ENCODE measurements at places on chromosomes 12 and 14.

- no peak for DNase-seq
These were observed 916 bp upstream of the PAWR start for GRCh38 chr12:79691511-79692248.

GRCh38 chr12:109595321-109595902 lies 21.8 kb downstream of the MVK start:
- no peak for DNase-seq

DNA sequence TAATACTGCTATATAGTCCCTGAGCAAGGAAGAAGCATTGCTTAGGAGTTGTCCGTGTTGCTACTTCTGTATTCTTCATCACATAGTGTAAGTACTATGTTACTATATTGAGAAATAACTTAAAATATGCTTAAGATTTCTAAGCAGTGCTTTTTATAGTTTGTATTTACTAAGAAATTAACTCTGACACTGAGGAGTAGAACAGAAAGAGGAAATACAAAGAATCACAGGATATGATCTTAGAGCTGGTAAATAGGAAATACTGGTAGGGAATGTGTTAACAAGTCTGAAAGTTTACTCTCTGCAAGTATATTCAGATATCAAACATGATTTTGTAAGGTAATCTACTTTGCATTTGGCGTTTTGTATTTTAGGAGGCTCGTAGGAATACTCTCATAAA lies 15.5 kb downstream of the XPOT start:
- DNase-seq: no peak

DNA sequence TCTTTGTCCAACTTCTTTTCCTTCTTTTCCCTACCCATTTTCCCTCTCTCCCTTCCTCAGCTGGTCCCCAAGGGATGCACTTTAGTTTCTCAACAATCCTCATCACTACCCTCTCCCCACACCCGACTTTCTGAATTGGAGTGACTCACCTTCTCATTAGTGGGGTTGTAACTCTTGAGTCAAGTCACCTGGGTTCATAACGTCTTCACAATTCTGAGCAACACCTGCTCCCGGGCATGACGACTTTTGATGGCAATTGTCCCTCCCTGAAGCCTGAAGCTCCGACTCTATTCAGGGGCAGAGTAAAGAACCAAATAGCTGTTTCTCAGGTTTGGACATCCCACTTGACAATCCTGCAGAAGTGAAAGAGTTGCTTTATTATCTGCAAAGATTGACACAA lies 82.7 kb upstream of the OTX2 start:
- no peak for DNase-seq

DNA sequence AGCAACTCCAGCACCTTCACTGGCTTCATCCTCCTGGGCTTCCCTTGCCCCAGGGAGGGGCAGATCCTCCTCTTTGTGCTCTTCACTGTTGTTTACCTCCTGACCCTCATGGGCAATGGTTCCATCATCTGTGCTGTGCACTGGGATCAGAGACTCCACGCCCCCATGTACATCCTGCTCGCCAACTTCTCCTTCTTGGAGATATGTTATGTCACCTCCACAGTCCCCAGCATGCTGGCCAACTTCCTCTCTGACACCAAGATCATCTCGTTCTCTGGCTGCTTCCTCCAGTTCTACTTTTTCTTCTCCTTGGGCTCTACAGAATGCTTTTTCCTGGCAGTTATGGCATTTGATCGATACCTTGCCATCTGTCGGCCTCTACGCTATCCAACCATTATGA lies 6.8 kb downstream of the OR11G2 start:
- no peak for DNase-seq

GRCh38 chr12:84270470-84271140 lies 642.0 kb downstream of the SLC6A15 start:
- no peak for DNase-seq

DNA sequence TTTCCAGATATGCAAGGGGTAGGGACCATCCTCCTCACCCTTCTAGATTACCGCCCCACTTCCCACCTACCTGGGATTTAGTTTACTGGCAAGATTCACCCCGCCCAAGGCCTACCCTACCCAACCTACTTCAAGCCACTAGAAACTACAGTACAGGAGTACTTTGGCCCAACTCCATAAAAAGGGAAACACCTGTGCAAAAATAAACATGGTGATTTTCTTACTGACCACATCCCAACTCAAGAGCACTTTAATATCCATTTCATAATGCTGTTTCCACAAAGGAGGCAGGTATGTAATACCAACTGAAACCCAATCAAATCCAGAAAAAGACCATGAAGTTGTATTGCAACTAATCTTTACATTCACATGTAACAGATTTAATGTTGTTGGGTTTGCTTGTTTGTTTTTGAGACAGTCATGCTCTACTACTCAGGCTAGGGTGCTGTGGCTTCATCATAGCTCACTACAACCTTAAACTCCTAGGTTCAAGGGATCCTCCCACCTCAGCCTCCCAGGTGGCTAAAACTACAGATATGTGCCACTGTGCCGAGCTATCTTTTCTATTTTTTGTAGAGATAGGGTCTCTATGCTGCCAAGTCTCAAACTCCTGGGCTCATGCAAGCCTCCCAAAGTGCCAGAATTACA lies 41.7 kb upstream of the RAP1B start:
- no peak for DNase-seq

DNA sequence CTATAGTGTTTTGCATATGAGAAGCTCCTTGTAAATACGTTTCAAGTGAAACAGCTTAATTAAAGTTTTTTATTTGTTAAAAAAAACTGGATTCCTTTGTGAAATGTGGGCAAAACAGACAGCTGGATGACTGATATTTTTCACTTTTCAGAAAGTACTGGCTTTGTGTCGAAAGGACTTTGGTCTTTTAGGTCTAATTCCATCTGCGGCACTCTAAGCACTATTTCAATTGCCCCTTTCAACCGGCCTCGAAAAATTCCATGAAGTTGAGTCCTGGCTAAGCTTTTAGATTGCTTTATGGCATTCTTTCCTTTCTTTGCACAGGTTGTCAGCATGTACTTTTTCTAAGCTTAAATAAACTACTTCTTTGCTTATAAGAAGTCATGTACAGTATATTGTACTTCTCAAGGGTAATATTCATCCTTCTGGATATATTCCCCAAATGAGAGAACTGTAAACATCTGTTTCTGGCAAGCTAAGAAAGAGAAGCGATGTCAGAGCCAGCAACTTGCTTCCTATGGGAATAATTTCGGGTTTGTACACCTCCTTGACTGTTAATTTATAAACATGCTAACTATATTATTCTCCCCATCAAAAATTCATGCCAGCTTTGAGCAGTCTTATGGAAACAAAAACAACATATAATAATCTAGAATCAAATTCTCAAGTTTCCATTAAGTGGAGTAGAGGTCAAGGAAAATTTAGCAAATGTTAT lies 611.3 kb downstream of the ETNK1 start:
- no peak for DNase-seq

DNA sequence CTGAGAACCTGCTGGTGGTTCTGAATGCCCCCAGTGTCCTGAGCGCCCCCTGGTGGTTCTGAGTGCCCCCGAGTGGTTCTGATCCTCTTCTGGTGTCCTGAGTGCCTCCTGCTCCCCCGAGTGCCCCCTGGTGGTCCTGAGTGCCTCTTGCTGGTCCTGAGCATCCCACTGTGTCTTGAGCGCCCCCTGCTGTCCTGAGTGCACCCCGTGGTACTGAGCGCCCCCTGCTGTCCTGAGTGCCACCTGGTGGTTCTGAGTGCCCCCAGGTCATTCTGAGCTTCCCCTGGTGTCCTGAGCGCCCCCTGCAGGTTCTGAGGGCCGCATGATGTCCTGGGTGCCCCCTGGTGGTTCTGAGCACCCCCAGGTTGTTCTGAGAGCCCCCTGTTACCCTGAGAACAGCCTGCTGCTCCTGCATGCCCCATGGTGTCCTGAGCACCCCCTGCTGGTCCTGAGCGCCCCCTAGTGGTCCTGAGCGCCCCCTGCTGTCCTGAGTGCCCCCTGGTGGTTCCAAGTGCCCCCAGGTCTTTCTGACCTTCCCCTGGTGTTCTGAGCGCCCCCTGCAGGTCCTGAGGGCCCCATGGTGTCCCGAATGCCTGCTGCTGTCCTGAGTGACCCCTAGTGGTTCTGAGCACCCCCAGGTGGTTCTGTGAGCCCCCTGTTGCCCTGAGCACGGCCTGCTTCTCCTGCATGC lies 1165.4 kb downstream of the TMEM121 start:
- peak; percentile 44 for DNase-seq

- DNase-seq: no peak
These were observed 956.6 kb downstream of the LRFN5 start for GRCh38 chr14:42563313-42563712.

- DNase-seq: no peak
These were observed 56.4 kb downstream of the IFT81 start for GRCh38 chr12:110180591-110181005.

DNA sequence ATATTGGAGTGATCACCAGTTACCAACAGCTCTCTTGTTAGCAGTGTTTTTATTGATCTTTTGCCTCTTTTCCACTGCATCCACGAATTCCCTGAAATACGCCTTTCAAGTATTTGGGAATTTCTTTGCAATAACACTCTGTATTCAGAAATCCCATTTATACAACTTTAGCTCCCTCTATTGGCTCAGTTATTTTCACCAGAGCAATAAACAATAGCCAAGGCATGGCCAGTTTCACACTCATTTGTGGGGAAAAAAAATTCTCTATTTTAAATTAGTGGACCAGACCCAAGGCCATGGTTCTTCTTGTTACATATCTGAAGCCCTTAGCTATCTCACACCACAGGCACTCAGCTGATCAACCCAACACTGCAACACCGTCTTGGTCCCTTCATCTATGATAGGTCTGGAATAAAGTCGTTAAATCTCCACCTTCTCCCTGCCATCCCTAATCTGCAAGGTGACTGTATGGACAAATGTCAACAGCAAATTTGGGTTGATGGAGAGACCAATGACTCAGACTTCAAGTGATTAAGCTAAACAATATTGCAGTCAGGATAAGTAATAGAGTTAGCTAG lies 92.4 kb upstream of the TMEM260 start:
- no peak for DNase-seq

- DNase-seq: no peak
These were observed 177.2 kb upstream of the NPAS3 start for GRCh38 chr14:32761381-32761968.

DNA sequence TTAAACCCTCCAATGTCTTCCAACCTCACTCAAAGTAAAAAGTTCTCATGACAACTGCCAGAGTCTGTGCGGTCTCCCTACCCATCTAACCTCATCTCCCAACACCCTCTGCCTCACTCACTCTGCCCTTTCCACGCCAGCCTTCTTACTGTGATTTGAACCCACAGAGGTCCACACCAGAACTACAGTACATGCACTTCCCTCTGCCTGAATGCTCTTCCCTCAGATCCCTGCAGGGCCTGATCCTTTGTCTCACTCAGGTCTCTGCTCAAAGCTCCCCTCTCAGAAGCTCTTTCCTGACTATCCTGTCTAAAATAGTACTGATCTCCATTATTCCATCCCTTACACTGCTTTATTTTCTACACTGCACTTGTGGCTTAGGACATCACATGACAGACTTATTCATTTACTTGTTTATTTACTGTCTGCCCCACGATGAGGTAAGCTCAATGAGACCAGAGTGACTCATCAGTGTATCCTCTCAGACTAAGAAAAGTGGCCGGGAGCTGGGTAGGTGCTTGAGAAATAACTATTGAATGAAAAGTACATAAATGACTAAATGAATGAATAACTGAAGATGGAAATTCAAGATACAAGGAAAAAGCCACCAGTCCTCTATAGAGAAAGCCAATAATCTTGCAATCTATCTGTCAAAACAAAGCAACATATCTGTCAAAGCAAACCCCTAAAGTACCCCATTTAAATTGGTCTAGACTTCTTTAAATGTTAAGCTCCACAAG lies 17.1 kb downstream of the POMT2 start:
- no peak for DNase-seq

- DNase-seq: no peak
These were observed 47.8 kb downstream of the SAV1 start for GRCh38 chr14:50620341-50620740.

DNA sequence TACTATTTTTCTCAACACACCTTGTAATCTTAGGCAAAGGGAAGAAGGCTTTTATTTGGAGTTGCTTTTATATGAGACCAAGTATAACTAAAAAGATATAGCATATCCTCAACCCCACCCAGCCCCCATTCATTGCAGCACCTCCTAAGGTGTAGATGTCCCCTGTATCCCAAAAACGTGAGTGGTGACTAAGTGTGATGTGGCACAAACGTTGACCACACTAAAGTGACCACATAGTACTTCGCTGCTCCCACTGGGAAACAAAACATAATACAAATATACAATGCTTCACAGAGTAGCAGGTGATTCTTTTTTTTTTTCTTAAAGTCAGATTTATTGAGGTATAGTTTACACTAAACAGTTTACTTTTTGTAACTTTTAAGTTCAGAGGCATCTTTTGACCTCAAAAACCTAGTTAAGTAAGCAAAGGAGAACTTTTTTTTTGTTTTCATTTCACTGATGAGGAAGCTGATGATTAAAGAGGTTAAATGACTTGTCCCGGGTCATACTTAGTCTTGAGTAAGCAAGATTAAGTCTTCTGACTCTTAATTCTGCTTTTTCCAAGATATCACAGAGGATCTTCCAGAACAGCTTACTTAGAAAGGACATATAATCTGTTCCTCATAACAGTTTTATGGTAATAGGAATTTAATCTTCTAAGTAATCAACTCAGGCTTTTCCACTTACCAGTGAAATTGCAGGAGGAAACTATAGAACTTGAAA lies 245.2 kb upstream of the PLEKHG7 start:
- DNase-seq: no peak

DNA sequence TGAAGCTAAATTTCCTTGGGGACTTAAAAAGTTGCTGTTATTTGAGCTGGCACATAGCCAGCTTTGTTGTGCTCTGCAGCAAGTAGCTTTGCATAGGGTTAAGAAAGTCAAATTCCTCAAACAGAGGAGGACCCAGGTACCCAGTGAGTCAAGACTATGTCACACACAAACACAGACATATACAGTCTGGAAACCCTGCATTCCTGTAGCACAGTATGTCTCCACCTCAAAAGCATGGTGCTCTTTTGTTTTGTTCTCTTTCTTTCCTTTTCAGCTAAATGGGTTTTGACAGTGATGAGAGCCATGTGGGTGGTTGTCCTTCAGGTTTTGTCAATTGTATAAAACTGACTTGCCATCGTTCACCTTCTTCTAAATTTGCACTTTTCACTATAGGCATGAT lies 179.6 kb upstream of the DIO2 start:
- DNase-seq: no peak

GRCh38 chr14:59320763-59321625 lies 132.5 kb downstream of the DAAM1 start:
- no peak for DNase-seq

DNA sequence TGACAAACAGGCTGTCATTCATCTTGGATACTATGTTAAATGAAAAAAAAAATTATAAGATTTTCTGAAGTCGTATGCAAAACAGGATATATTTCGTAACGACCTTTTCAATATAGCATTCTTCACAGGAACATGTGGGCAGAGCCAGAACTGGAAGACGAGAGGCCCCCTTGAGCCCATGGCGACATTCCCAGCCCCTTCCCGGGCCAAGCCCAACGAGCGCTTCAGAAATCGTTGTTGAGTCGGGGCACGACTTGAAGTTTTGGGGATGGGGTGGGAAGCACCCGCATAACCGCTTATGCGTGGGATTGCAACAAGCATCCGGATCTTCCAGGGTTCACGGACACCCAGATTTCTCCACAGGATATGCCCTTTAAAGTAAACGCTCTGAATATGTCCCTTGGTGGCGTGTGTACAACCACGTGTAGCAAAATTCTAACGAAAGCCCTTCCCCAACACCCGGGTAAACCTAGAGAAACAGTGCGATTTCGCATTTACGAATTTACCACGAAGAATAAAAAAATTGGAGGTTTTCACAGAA lies 736 bp downstream of the C14orf39 start:
- no peak for DNase-seq

- DNase-seq: no peak
These were observed 14.5 kb downstream of the CBX5 start for GRCh38 chr12:54265364-54265812.

GRCh38 chr12:124080649-124081048 lies 107.6 kb downstream of the ZNF664 start:
- DNase-seq: no peak

Measured in stimulated activated CD4-positive, alpha-beta T cell treated with anti-CD3 and anti-CD28 coated beads, Interleukin-4, amount 100 ng/mL, for 4 hours (primary cell).